Colonic mucosa (tissue), 4 donors: ENCODE measurements at places on chromosomes 12 and 14.

- DNase-seq: no peak
Observed at GRCh38 chr14:88209273-88209672, 113.8 kb downstream of the KCNK10 start.

DNA sequence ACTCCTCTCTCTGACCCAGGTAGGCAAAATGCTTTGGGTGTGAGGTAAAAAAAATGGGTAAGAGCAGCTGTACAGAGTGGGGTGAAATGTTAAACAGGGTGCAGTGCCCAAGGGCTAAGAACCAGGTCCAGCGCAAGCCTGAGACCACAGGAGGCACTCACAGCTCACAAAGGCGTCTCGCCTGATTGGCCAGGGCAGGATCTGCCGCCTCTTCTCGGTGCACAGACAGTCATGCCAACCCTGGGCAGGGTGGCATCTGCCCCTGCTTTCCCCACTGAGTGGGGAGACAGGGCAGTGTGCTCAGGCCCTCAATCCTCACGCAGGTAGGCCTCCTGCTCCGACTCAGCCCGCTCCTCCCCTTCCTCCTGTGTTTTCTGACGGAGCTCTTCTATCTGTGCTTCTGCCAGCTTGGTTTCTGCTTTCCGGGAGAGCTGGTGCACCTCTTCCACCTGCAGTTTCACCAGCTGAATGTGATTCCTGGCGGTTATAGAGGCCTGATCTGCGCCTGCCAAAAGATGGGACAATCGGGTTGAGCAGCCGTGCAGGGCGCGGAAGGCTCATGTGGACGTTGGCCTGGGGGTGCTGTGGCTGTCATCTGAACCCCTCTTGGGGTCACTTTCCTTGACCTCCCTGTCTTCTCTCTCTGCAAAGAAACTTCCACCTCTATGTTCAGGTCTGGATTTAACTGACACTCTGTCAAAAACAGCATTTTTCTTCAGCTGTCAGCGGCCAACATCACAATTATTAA lies 4.7 kb downstream of the B3GNT4 start:
- DNase-seq: no peak

DNA sequence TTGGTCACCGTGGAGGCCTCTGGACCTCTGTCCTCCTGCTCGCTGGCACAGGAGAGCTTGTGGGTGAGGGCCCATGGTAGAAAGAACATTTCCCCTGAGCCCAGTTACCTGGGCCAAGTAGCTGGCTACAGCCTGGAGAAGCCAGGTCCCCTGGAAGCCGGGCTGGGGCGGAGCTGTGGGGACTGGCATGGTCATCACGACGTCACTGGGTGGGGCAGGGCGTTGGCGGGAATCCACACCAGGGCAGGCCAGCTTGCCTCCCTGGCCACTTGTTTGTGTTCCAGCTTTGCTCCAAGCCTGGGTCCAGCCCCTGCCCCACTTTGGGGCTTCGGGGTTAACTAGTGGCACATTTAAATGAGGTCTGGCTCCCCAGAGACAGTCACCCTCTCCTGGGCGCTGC lies 35.0 kb upstream of the SLC24A4 start:
- no peak for DNase-seq

DNA sequence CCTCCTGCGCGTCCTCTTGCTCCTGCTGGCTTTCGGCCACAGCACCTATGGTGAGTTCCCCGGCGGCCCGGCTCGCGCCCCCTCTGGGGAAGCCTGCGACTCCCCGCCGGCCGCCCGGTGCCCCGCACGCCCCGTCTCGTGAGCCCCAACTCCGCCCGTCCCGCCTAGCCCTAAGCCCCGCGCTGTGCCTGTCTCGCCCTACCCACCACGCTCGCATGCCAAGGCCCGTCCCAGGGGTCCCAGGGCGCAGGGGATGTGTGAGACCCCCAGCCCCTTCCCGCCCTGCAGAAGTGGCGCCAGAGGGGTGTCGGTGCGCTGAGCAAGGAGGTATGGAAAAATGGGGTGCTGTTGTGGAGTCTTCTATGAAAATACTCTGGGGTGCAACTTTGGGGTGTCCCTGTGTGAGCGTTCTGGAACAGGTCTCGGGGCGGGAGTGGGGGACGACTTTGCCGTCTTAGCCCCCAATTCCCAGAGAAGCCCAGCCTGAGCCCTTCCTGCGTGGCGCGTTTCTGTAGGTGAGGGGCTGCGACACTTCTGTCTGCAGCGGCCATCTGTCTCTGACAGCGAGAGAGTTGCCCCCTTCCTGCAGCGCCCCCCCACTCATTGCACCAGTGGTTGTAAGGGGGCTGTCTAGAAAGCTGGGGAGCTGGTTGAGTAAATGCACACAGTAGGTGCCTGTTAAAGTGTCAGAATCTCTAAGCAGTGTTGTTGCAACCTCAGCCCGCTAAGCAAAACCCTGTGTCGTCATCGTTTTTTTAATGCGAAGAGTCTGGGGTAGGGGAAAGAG lies 587 bp downstream of the DLK1 start:
- no peak for DNase-seq

DNA sequence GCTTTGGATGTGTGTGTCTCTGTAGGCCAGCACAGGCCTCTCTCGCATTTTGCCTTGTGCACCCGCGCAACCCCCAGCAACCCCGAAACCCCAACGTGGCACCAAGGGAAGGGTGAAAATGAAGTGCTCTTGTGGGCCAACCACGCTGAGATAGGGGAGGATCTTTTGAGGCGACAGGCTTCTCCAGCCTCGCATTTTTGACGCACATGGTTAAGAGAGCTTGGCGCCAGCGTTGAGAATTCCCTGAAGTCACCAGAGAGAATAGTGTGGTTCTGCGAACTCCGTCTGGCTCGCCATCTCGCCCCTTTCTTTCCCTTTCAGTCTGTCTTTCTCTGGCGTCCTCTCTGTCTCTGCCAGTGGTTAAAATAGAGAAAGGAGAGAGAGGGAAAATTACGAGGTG lies 1.9 kb upstream of the TBX3 start:
- DNase-seq: no peak

- DNase-seq: no peak
Observed at GRCh38 chr14:36944307-36945010, 227.9 kb downstream of the SLC25A21 start.

GRCh38 chr14:87000081-87000480 lies 992.9 kb downstream of the GALC start:
- no peak for DNase-seq

DNA sequence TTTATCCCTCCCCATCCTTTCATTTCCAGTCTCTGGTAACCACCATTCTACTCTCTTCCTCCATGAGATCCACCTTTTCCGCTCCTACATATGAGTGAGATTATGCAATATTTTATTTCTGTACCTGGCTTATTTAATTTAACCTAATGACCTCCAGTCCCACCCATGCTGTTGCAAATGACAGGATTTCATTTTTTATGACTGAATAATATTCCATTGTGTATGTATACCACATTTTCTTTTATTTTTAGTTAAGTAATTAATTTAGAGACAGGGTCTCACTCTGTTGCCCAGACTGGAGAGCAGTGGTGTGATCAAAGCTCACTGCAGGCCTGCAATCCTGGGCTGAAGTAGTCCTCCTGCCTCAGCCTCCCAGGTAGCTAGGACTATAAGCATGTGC lies 2.6 kb downstream of the LRRK2 start:
- no peak for DNase-seq

- DNase-seq: peak; percentile 40
Observed at GRCh38 chr12:93448796-93449195, 7.0 kb upstream of the UBE2N start.

DNA sequence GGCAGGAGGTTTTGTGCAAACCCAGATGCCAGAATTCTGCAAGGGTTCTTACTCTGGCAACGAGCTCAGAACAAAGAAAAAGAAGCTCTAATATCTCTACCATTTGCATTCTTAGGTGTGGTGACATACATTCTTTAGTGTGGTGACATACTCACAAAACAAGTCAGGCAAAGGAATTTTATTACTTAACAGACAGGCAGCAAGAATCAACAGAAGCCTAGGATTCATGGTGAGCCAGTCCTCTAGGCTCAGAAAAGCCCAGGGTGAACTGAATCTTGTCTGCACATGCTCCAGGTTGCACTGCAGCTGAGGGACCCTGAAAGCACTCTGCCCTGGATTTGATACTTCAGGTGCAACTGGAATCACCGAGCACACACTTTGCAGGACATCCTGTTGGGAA lies 122.4 kb upstream of the PTPRQ start:
- DNase-seq: no peak

- no peak for DNase-seq
Observed at GRCh38 chr14:91221270-91221669, 23.2 kb downstream of the GPR68 start.

DNA sequence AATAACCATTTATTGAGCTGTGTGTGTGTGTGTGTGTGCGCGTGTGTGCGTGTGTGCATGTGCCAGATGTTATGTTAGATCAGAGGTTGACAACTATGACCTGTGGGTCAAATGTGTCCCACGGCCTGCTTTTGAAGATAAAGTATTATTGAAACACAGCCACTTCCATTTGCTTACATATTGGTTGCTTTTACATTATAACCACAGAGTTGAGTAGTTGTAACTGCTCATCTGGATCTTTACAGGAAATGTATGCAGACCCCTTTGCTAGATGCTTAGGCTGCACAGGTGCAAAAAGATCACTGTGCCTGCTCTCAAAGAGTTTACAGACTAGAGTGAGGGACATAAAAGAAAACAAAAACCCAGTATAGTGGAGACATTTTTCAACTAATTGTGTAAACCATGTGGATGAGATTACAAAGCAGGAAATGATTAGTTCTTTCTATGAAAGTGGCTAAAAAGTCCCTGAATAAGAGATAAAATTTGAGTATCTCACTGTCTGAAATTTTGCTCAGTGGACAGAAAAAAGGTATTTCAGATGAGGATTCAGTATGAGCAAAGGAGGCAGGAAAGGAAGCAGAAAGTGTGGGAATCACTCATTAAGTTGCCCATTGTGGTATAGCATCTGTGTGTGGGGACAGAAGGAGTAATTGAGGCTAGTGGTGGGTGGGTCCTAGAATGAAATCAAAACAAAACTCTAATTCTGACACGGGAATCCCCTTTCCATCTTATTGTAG lies 188.4 kb downstream of the PAH start:
- DNase-seq: no peak

DNA sequence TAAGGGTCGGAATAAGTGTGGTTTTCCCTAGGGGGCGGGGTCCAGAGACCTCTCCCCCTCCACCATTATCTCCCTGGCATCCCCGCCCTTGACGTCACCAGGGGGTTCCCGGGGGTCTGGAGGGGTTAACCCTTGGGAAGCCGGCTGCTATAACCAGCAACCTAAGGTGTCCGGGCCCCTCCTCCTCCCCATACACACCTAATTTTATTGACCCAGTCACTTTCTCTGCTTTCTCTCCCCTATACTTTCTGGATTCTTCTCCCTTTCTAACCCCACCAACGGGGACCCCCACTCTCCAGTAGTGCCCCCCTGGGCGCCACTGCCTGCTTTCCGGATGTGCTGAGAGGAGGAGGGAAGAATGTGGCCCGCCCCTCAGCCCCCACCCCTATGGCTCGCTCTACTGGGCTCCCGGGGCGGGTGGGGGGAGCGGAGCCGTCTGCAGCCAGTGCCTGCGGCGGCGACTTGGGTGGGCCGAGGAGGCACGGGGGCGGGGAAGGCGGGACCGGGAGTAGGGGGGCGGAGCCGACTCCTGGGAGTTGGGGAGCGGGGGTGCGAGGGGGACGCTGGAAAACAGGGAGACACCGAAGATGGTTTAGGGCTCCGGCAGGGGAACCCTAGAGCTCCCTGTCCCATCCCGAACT lies 1.8 kb downstream of the GLI1 start:
- DNase-seq: peak; percentile 74

- no peak for DNase-seq
Observed at GRCh38 chr14:26548406-26548805, 49.4 kb downstream of the NOVA1 start.
